ENCODE measurements at places on chromosomes 7 and 10.

DNA sequence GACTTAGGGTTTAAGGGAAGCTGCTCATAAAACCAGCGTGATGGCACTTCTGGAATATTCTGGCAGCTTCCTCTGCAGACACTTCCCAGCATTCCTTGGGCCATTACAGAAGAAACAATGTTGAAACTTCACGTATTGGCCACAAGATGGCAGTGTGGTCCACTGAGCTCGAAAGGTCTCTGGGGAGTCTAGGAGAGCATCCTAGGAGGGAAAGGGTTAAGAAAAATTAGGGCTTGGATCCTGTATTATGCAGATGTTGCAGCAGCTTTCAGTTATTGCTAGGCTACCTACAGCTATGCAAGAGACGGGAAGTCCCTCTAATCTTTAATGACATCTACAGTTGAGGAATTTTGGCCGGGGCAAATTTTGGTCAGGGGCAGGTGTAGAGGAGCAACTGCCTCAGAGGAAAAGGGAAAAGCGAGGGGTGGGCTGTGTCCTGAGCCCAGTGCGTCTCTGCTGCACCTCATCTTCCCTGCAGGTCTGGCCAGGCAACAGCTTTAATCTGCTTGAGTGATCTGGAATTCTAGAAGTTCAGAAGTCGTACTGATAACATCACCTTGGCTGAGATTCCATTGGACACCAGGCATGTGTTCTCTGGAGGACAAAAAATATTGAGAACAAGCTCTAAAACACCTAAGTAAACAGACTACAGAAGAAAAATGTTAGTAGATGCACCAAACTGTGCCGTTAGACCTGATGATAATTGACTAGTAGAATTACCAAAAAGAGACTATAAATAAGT, 220.8 kb upstream of the PRSS58 start:
- no peak for DNase-seq

DNA sequence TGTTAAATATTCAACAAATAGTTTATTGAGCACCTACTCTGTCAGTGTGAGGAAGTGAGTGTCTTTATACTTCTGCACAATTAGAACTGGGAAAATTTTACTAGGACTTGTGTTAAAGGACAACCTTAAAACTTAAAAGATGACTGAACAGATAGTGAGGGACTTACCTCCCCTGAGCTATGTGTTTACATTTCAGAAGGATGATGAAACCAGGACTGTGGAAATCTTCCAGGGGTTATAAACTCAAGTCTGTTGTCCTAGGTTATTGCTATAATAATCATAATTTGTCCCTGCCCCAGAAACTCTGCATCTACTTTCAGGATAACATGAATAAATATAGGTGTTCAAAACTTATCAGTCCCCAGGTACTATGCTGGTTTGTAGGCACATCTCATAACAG, 261.0 kb upstream of the MKLN1 start:
- no peak for DNase-seq

DNA sequence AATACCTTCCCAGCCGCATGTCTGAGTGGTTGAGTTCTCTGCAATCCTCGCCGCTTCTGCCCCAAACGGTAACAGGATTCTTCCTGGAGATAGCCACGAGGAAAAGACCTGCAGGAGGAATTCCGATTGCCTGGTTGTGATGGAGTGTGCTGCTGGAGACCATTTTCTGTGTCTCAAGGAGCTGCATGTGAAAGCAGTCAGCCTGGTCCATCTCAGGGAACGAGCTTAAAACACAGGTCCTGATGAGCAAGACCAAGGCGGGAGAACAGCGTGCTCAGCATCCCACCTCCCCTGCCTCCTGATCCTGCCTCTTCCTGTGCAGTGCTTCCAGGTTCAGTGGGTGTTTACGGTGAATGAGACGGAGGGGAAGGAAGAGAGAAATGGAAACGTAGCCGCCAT, 26.5 kb downstream of the VIPR2 start:
- DNase-seq, result no peak

DNA sequence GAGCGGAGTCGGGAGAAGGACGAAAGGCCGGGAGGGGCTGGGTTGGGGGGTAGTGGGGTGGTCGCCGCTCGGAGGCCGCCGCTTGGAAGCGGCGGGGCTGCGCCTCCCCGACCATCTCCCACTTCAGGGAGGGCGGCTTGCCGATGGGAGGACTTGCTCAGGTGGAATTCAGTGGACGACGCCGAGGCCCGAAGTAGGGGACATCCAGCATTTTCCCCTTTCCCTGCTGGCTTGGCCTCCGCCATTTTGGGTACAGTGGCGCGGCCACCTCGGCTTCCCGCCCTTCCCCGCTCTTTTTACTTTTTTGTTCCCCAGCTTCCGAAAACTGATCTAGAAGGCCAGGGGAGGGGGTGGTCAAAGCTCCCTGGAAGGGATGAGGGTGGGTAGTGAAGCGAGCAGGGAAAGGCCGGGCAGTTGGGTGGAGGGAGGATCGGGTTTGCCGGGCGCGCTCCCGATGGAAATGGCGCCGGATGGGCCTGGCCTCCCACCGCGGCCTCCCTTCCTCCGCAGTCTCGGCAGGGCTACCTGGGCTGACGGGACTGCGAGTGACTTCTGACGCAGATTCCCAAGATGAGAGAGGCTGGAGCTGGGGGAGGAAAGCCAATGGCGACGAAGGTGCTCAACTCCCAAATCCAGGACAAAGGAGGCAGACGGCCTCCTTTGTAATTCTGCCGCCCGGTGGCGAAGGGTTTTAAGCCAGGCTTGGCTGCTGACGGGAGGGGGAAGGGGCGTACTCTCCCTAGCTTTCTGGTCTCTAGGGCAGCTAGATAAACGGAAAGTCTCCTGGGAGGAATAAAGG, at the start of gene PBLD:
Gene PBLD (minus strand): TSS at position 670 of the 799 bp plus-strand sequence. CDS start 26,084 bp downstream, outside the sequence.
- no peak for DNase-seq

GRCh38 chr10:74932648-74933047, 106.2 kb downstream of the KAT6B start:
- no peak for DNase-seq

DNA sequence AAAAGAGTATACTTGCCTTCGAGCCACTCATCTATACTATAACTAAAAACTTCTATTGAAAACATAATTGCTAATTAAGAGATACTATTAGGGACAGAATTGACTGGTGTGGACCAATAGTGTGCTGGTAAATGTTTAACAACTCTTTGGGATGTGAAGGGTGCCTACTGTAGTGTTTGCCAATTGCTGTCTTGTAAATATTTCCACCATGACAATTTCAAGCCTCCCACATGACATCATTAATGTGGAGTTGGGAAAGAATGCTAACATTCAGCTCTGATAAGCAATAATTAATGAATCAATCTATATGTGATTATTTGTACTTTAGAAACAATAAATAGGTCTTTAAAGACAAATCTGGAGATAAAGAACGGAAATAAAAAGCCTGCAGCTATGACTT, 136.8 kb downstream of the DGKB start:
- no peak for DNase-seq

DNA sequence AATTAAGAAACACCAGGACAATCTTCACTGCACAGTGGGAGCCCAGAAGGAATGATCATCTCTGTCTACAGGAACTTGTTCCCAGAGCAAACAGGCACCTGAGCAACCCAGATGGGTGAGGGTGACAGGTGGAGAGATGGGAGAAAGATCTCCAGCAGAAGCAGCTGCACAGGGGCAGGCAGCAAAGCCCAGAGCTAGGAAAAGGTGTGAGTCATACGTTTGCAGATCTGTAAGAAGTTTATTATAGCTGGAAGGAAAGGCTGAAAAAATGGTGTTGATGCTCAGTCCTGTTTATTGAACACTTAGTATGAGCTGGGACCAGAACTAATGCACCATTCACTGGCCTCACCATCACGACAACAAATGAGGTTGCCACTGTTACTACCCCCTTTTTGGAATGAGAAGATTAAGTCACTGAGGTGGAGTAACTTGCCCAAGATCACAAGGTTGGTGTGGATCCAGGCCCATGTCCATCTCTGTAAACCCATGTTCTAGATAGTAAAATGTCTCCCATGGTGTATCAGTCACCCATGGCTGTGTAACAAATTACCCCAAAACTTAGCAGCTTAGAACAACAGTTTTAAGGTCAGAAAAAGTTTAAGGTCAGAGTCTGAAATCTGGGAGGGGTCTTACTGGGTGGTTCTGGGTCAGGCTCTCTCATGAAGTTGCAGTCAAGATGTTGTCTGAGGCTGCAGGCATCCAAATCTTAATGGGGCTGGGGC, 506.9 kb downstream of the RPS24 start:
- DNase-seq, result no peak

GRCh38 chr7:8175929-8176369, 86.0 kb downstream of the ICA1 start:
- DNase-seq, result no peak

DNA sequence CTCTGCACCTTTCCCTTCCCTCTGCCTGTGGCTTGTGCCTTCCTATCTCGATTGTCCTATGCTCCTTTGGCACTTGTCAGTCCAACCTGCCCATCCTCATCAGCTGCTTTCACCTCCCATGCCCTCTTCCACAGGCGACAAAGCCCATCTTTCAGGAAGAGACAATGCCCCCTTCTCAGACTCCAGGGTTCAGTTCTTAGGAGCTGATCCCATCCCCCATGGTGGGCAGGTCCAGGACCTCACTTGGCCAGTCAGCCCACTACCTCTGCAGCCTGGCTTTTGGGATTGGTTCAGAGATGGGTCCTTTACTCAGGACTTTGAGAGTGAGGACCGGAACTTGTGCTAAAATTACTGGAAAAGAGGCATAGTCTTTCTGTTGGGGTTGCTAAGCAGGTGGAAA, 74.0 kb upstream of the NANOS1 start:
- no peak for DNase-seq

GRCh38 chr7:34041707-34042106, 136.4 kb downstream of the BMPER start:
- no peak for DNase-seq

DNA sequence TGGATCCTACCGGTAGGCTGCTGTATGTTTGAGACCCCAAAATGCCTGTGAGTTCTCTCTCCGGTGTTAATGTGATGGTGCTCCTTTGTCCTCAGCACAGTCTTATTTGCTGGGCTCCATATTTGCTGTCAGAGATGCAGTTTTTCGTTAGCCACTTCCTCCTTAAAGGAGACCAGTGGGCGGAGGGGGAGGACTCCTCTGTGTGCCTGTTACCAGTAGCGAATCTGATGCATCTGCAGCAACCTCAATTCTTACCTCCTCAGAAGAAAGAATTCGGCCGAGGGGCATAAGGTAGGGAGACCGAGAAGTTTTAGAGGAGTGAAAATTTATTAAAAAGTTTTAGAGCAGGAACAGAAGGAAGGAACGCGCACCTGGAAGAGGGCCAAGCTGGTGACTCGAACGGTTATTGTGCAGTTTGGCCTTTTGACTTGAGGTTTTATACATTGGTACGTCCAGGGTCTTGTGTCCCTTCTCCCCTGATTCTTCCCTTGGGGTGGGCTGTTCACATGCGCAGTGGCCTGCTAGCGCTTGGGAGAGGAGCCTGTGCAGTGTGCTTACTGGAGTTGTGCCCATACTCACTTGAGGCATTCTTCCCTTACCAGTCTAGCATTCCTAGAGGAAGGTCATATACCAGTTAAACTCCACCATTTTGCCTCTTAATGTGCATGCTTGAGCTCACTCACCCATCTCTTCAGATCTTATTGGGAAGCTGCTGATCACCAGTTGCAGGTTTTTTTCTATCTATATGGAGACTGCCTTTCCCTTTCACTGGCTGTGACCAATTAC, 49.5 kb downstream of the GNAI1 start:
- no peak for DNase-seq

DNA sequence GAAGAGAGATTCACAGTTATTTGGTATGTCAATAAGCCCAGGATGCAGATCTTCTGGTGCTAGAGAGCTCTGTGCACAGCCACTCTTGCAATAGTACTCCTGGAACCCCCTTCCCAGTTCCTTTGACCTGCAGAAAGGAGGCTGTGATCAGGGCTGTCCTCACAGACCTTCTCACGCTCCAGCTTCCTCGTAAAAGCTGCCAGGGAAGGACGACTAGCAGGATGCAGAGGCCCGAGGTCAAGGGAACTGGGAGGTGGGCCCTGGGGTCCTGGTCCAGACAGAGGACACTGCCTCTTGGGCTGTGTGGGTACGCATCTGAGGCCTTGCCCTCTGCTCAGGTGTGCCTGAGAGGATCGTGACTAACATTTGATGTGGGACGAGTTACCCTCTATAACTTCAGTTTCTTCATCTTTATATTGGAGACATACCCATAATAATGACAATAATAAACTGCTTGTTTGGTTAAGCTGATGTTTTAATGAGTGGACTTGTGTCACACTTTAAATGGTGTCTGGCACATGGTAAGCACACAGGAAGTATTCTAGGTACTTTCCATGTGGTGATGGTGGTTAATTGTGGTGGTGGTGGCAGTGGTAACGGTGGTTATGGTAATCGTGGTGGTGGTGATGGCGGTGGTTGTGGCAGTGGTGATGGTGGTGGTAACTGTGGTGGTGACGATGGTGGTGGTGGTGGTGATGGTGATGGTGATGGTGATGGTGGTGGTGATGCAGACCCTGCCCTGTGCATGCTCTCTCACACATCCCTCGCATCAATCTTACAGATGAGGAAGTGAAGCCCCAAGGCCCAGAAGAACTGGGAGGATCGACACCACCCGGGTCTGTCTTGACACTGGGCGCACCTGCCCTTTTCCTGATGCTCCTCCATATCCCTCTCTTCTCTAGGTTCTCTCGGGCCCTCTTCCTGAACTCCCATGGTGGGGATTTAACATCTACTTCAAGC, 235.2 kb upstream of the GRB10 start:
- no peak for DNase-seq

Measured in stimulated activated CD4-positive, alpha-beta T cell treated with anti-CD3 and anti-CD28 coated beads, Interleukin-1b, Interleukin-23, amount 100 ng/mL, for 1 hour (primary cell).